T-cell (primary cell): ENCODE measurements at places on chromosomes 1 and 21.

- DNase-seq: no peak
Observed at GRCh38 chr21:44433791-44434567, 21.3 kb upstream of the LRRC3 start.

- no peak for DNase-seq
Observed at GRCh38 chr1:241240069-241240468, 116.9 kb downstream of the RGS7 start.

- DNase-seq: no peak
Observed at GRCh38 chr21:34815831-34816705, 147.3 kb downstream of the CLIC6 start.

DNA sequence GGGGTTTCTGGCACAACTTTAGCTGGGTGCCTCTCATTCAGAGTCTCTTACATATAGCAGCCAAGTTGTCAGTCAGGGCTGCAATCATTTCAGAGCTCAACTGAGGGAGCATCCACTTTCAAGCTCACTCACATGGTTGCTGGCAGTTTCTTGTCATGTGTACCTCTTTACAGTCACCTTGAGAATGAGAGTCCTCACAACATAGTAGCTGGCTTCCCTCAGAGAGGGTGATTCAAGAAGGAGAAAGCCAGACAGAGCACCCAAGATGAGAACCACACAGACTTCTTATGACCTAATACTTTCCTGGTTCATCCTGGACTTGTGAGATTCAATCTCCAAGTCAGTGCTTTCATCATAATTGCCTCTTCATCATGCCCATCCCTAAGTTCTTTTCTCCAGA lies 57.2 kb downstream of the DPT start:
- DNase-seq: no peak

- no peak for DNase-seq
Observed at GRCh38 chr1:226884966-226885820, 14.8 kb downstream of the PSEN2 start.

- DNase-seq: no peak
Observed at GRCh38 chr21:29601047-29601446, 302.3 kb downstream of the BACH1 start.

DNA sequence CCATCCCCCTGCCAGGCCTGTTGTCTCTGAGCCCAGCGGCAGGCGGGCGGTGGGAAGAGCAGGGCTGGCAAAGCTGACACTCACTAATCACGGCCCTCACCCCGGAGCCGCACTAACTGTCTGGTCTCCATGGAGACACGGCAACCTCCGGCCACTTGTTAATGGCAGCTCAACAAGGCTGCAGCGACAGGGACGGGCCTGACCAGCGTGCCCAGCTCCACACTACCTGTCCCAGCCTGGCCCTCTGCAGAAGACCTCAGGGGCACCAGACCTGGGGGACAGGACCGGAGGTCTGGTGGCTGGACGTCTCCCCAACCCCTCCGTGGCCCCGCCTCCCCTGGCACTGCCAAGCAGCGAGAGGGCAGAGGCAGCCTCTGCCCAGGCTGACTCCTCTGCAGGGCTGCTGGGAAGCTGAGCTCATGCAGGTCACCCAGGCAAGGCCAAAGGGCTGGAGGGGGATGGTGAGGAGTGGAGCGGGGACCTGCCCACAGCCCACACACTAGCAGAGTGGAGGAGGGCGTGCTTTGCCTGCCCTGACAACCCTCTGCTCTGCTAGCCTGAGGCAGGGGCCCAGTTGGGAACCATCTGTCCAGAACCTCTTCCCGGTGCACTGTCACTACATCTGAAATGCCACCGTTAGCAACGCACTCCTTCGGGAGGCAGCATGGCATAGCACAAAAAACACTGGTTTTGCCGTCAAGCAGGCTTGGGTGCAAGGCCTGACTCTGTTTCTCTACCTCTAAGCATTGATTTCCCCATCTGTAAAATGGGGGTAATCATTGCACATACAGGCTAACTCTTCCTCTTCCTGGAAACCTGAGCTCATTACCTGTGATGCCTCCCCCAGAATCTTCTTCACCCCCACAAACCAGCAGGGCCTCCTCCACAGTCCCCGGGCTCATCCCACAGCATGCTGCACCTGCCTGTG lies 29.6 kb upstream of the WASF2 start:
- DNase-seq: no peak

- no peak for DNase-seq
Observed at GRCh38 chr1:232909752-232910151, 40.7 kb upstream of the NTPCR start.

DNA sequence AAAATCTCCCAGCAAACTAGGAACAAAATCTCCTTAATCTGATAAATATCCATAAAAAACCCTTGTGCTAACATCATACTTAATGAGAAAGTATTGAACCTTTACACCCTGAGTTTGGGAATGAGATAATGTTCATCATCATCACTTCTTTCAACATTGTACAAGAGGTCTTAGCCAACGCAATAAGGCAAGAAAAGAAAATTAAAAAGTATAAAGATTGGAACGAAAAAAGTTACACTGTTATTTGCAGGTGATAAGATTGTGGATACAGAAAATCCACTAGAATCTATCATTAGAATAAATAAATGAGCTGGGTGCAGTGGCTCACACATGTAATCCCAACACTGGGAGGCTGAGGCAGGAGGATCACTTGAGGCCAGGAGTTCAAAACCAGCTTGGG lies 76.7 kb downstream of the UBR4 start:
- DNase-seq: no peak

DNA sequence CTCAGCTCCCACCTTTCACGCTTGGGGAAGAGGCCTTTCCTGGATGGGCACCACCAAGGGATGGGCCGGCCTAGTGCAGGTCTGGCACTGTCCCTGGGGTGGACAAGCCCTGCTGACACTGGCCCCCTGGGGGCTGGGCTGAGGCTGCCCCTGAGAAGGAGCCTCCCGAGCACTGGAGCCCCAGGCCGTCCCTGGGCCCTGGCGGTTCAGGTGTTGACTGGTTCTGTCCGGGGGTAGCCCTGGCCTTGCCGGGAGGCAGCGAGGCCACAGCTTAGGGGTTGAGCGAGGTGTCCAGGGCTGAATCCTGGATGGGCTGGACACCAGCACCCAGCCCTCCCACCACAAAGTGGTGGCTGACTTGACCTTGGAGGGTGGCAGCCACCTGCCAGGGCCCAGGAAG lies 49.7 kb upstream of the ACTRT2 start:
- no peak for DNase-seq

DNA sequence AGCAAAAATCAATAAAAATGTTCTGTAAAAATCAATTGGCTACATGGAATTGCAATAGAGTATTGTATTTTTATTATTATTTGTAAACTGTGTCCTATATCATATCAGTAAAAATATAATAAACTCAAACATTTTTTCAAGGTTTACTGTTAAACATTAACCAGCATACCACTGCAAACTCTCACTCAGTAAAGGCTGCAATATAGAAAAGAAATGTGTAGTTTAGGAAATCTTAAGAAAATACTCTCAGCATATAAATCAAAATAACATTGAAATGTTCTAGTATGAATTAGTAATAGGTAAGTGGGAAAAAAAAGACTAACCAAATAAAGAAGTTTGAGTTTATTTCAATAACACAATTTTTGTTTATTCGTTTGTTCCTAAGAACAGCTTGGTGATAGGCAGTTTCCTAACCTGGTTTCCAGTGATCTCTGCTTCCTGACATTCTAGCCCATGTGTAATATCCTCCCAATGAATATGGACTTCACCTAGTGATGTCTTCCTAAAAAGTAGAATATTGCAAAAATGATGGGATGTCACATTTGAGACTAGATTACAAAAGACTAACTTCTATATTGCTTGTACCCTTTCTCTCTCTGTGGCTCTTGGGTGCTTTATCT lies 870.1 kb downstream of the BRINP3 start:
- DNase-seq: no peak

- DNase-seq: no peak
Observed at GRCh38 chr1:107941531-107941930, 23.4 kb downstream of the VAV3 start.

DNA sequence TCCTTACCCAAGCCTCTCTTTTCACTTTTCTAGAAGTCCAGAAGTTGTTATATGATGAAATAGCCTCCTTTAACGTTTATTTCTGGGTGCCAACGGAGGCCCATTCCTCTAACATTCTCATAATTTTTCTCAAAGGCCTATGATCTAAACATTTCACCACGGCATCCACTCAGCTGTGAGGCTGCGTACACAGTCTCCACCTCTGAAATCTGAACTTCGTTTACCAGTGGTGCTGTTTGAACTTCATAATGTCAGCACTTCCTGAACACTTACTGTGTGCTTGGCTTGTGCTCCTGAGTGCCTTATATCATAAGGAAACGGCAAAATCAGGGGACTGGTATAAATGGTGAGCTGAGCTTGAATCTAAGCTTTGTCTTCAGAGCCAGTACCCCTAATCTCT lies 12.0 kb upstream of the RBP7 start:
- no peak for DNase-seq

- no peak for DNase-seq
Observed at GRCh38 chr1:147541672-147542568, 619 bp downstream of the BCL9 start.

DNA sequence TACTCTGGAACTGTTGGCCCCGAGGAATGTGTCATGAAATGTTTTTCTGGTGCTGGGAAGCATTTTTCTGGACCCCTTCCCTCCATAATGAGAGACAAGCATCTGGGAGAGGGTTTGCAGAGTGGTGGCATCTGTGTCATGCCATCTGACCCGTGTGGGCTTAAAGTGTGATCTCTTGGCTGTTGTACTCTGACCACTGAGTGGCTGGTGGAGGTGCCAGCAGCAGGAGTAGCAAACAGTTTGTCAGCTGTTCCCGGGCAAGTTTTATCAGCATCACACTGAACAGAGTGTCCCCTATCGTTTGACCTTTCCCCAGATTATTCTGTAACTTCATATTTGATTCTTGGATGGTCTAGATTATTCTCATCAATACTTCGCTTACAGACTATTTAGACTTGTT lies 150.1 kb downstream of the HHAT start:
- DNase-seq: no peak

- no peak for DNase-seq
Observed at GRCh38 chr21:22650226-22650625, 1652.0 kb downstream of the NCAM2 start.

GRCh38 chr1:93087532-93087931 lies 8.4 kb downstream of the MTF2 start:
- no peak for DNase-seq

GRCh38 chr1:225737161-225737560 lies 40.5 kb upstream of the SRP9 start:
- DNase-seq: no peak

DNA sequence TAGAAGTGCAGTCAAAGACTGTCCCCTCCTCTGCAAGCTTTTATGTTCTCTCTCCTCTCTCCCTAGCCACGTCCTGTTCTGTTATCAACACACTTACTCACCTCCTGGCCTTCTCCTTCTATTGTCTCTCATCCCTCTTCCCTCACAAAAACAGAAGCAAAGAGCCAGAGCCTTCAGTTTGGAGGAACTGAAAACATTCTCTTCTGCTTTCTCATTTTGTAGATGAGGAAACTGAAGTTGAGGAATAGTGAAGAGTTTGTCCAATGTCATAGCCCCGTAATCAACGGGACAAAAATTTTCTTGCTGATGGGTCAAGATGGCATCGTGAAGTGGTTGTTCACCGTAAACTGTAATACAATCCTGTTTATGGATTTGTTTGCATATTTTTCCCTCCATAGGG lies 1.9 kb downstream of the NLRP3 start:
- DNase-seq: no peak

- no peak for DNase-seq
Observed at GRCh38 chr1:152752225-152752624, 5.6 kb upstream of the KPRP start.

- no peak for DNase-seq
Observed at GRCh38 chr1:229158341-229158921, 112.5 kb upstream of the RAB4A start.

- DNase-seq: no peak
Observed at GRCh38 chr1:2132222-2133038, 62.1 kb downstream of the FAAP20 start.

GRCh38 chr1:27145934-27146354 lies 9.0 kb downstream of the SLC9A1 start:
- DNase-seq: no peak

GRCh38 chr1:10189659-10190058 lies 20.7 kb upstream of the KIF1B start:
- DNase-seq: no peak

GRCh38 chr1:207702317-207702716 lies 49.5 kb upstream of the CD46 start:
- DNase-seq: no peak

DNA sequence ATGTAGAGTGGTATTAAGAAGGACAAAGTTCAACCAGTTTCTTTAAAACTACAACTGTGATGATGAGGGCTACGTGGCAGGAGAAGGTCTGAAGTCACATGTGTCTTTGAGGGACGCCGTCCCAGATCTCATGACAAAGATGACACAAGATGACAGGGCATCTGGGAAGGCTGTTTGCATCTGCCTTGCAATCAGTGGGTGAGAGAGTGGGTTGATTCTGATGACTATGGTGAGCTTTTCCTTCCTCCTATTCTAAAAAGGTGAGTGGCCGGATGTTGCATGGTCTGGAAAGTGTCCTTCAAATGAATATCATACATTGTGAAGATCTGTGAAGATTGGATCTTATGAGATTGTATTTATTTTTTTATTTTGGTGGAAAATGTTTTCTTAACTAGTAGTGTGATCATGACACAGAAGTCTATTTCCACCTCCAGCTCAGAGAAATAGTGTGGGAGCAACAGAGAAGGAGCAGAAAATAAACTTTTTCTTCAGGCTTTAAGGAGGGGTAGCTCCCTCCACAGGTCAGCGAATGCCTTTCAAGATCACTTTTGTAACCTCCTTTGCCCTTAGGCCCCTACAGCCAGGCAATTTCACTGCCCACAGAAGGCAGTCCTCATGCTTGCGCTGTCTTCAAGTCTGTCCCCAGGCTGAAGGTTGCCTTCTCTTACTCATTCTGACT lies 76.0 kb upstream of the ATF3 start:
- no peak for DNase-seq

- no peak for DNase-seq
Observed at GRCh38 chr1:160284220-160284781, 632 bp downstream of the PEX19 start.
